ENCODE measurements at places on chromosomes 7 and 10.

- no peak for DNase-seq
Measured at GRCh38 chr7:24141874-24142509, 142.0 kb upstream of the NPY start.

DNA sequence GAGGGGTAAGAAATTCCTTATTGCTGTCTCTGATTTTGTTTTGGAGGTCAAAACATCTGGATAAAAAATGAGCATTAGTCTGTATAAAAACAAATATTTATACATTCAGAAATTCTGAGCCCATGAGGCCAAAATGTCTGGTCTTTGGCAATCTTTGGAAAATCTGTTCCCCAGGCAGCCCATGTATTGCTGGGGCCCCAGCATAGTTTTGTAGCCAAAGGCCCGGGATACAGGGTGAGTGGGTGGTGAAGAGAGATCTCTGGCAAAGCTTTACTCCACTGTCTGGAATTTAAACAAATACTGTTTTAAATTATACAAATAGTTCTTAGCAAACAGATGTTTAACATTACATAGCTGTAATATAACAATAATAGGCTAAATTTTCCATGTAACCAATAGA, 134.7 kb upstream of the GALNT17 start:
- DNase-seq, result no peak

DNA sequence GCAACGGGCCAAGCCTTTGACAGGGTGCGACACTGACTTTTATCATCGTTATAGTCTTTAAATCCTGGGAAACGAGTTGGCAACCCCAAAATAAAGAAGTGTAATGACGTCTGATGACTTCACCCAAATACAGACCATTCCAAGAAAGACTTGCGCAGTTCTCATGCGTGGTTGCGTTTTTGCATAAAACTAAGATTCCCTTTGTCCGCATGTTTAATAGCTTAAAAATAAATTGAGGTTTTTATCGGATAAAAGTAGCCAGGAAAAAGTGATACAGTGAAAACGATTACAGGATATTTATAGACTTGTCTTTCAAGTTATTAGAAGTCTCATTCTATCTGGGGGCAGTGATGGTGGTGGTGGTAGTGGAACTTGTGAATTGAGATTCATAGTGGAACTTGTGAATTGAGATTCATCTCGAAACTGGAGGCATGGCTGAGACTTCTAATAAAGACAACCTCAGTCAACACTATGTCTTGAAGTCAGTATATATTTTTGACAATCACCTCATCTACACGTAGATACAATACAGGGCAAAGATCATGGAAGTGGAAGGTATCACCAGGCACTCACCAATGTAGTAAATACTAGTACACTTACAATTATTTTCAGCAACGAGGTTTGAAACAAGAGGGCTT, 1.2 kb upstream of the NAMPT start:
- DNase-seq, result no peak

GRCh38 chr7:4724648-4725013, 42.5 kb downstream of the FOXK1 start:
- no peak for DNase-seq

DNA sequence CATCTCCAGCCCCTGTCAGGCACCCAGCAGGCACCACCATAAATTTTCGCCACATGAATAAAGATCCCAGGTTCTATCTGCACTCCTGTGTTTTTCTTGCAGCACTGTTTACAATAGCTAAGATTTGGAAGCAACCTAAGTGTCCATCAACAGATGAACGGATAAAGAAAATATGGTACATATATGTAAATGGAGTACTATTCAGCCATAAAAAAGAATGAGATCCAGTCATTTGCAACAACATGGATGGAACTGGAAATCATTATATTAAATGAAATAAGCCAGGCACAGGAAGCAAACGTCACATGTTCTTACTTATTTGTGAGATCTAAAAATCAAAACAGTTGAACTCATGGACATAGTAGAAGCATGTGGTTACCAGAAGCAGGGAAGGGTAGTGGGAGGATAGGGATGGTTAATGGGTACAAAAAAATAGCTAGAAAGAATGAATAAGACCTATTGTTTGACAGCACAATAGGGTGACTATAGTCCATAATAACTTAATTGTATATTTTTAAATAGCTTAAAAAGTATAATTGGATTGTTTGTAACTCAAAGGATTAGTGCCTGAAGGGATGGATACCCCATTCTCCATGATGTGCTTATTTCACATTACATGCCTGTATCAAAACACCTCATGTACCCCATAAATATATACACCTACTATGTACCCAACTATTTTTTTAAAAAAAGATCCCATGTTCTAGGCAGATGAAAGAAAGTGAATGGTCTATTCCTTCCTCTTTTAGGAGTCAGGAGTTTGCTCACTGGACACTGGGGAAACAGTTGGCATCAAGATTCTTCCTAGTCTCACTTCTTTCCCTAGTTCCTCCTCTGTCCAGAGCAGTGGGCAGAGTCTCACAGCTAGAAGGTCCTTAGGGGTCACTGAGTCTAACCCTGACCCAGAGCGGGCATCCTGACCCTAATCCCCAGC, 1.0 kb upstream of the NPFFR1 start:
- no peak for DNase-seq
